ENCODE measurements at places on chromosomes 1 and 21.

- no peak for DNase-seq
These were observed 76.8 kb upstream of the HNRNPU start for GRCh38 chr1:244941121-244941520.

DNA sequence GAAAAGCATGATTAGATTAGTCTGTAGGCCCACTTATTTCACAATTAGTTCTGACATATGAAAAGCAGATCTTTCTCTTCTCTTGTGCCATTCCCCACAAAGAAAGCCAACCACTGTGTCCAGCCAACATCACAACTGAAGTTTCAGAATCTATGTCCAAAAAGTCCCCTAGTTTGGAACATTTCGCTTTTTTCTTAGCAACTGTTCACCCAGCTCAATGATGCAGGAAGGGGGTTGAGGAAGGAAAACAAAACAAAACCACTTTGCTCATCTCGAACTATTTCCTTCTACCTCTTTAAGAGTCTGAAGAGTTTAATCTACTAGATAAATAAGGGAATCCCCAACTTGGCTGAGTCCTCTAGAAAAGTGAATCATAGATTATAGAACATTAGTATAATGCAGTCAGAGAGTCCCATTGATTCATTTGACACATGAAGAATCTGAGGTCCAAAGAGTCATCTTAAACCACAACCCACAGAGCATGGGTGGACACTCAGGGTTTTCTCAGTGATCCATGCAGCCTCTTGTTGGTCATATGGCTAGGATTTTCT lies 159.3 kb upstream of the SGIP1 start:
- no peak for DNase-seq

DNA sequence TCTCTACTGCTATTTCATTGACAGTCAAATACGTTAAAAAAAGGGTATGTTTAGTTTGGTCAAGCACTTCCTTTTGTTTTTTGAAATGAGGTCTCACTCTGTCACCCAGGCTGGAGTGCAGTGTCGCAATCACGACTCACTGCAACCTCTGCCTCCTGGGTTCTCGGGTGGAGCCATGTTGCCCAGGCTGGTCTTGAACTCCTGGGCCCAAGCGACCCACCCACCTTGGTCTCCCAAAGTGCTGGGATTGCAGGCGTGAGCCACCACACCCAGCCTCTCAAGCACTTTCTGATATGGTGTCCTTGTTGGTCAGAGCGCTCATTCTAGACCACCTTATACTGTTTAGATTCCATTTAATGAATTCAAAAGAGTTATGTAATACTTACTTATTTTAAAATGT lies 20.9 kb upstream of the RHBDL2 start:
- DNase-seq = no peak

DNA sequence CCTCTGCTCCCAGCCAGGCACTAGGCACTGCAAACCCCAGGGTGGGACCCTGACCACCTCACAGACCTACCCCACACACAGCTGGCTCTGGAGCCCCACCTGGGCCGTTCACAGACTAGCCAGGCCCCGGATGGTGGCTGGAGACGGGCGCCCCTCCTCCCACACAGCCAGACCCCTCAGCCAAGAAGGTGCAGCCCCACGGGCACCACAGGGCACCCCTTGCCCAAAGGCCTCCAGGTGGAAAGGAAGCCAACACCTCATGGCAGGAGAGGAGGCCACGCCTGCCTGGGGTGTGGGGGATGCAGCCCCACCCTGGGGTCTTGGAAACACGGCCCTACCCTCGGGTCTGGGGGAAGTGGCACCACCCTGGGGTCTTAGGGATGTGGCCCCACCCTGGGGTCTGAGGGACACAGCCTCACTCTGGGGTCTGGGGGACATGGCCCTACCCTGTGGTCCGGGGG lies 44.6 kb downstream of the WNT9A start:
- DNase-seq = no peak

DNA sequence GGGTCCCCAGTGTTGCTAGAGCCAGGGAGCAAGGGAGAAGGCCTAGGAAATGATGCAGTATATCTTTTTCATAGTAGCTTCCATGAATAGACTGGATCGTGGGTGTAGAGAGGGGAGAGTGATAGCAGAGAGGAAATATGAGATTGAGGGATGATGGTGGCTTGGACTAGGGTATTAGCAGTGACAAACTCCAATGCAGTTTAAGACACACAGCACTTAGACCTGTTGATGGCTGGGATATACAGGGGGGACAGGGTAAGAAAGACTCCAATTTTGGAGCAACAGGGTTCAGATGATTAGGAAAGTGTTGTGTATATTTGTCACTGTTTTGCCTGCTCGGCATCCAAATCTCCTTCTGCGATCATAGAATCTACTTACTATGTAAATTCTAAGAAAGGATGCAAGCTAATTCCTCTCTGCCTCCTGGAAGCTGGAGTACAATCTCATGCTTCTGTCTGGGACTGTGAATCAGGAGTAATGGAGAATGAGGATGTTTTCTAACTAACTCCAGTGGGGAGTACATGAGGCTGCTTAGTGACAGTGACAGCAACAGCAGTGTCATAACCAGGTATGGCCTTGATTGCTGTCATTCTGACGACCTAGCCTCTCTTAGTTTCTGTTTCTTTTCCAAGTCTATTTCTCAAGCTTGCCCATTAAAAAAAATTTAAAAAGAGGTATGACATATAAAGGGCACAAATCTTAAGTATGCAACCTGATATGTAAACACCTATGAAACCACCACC lies 47.5 kb downstream of the SYDE2 start:
- DNase-seq = no peak

GRCh38 chr1:202056644-202057334 lies 46.4 kb downstream of the ELF3 start:
- no peak for DNase-seq

GRCh38 chr1:201077116-201077515 lies 35.1 kb downstream of the CACNA1S start:
- no peak for DNase-seq

DNA sequence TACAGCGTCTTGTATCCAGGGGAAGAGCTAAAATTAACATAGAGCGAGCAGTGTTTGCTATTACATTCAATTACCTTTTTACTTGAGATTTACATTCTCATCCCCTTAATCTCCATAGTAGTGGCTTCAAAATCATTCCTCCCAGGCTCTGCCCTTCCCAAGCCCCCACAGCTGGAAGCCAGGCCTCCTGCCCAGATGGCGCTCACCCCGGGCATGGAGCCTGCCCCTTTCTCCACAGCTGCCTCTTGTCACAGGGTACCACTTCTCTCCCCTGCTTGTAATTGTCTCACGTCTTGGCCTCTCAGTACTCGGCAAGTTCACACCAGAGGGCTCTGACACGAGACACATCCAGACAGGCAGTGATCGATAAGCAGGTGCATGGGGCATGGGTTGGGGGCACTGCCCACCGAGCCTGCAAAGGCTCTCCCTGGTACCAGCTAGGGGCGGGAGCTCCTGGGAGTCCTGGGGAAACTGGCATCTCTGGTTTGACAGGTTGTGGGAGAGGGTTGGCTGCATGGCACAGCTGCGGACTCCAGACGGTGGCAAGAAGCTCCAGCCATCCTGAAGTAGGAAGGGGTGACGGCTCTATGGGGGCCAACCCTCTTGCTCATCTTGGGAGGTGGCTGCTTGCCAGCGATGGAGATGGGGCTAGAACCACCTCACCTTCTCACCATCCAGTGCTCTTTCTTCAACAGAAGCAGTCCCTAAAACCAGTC lies 20.1 kb downstream of the CASZ1 start:
- DNase-seq = no peak

DNA sequence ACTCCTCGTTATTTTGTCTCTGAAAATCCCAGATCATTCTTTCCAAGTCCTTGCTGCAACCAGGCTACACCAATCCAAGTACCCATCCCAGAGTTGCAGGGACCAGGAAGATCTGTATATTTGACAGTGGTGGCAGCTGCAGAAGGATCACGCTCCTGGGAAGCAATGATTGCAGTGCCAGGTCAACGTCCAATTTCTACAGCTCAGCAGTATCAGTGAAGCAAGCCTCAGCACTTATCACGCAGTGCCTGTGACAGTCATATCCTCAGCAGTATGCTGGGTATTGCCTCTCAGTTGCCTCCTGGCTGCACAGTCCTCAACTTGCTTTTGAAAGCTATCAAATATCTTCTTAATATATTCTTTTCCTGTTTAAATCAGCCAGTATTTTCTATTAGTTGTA lies 66.7 kb downstream of the BARHL2 start:
- no peak for DNase-seq

- no peak for DNase-seq
These were observed 96.5 kb downstream of the GREM2 start for GRCh38 chr1:240515505-240515904.

- DNase-seq = peak; percentile 38
These were observed 231.8 kb upstream of the IRF2BP2 start for GRCh38 chr1:234841710-234842231.

- DNase-seq = no peak
These were observed 1.7 kb upstream of the ECE1 start for GRCh38 chr1:21291964-21292363.

DNA sequence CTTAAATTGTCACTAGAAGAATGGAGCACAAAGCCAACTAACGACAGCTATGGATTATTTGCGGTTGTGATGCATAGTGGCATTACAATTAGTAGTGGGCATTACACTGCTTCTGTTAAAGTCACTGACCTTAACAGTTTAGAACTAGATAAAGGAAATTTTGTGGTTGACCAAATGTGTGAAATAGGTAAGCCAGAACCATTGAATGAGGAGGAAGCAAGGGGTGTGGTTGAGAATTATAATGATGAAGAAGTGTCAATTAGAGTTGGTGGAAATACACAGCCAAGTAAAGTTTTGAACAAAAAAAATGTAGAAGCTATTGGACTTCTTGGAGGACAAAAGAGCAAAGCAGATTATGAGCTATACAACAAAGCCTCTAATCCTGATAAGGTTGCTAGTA lies 13.5 kb downstream of the USP1 start:
- no peak for DNase-seq

GRCh38 chr1:9093581-9093980 lies 24.1 kb upstream of the SLC2A5 start:
- no peak for DNase-seq

GRCh38 chr1:156648951-156649350 lies 7.0 kb downstream of the BCAN start:
- DNase-seq = no peak

GRCh38 chr1:211517006-211517405 lies 25.0 kb upstream of the RD3 start:
- DNase-seq = no peak

DNA sequence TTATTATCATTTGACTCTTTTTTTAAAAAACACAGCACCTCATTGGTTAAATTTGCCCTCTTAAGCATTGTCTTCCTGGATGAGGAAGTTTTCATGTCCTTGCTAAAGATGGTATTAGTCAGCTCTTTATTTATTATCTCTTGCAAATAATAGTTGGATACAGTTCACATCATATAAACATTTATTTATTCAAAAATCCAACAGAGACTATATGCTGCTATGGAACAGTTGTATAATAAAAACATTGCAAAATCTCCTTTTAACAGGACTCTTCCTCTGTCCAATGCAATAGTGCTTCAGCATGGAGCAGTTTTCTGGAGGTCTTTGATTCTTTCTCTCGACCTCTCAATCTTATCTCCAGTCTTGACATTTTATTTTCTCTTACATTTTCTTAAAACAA lies 49.5 kb upstream of the VCAM1 start:
- no peak for DNase-seq

DNA sequence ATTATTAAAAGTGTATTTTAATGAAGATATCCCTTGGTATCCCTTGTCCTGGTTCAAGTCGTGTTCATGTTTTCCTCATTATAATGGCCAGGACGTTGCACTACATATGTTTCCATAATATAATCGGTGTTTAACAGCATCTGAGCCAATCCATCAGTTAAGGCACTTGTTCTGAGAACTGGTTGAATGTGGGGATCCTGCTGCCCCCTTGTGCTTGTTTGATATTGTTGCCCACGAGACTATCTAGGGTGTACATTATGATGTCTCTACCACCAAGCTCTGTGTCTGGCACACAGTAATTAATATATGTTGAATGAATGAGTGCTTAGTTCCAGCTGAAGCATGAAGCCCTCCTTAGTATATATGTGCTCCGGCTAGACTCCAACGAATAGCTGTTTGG lies 193.0 kb downstream of the CACNA1E start:
- peak; percentile 63 for DNase-seq

GRCh38 chr21:34177919-34178567 lies 104.7 kb downstream of the MRPS6 start:
- no peak for DNase-seq

DNA sequence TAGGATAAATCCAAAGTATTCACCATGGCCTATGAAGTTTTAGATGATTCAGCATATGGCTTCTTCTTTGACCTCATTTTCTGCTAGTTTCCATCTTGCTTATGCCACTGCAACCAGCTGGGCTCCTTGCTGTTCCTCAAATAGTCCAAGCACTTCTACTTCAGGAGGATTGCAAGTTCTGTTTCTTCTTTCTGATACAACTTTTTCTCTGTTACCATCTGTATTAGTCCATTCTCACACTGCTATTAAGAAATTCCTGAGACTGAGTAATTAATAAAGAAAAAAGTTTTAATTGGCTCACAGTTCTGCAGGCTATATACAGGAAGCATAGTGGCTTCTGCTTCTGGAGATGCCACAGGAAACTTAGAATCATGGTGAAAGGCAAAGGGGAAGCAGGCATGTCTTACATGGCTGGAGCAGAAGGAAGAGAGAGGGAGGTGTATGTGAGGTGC lies 20.3 kb downstream of the PTGS2 start:
- no peak for DNase-seq

GRCh38 chr21:33395891-33396331 lies 7.3 kb upstream of the IFNGR2 start:
- no peak for DNase-seq

DNA sequence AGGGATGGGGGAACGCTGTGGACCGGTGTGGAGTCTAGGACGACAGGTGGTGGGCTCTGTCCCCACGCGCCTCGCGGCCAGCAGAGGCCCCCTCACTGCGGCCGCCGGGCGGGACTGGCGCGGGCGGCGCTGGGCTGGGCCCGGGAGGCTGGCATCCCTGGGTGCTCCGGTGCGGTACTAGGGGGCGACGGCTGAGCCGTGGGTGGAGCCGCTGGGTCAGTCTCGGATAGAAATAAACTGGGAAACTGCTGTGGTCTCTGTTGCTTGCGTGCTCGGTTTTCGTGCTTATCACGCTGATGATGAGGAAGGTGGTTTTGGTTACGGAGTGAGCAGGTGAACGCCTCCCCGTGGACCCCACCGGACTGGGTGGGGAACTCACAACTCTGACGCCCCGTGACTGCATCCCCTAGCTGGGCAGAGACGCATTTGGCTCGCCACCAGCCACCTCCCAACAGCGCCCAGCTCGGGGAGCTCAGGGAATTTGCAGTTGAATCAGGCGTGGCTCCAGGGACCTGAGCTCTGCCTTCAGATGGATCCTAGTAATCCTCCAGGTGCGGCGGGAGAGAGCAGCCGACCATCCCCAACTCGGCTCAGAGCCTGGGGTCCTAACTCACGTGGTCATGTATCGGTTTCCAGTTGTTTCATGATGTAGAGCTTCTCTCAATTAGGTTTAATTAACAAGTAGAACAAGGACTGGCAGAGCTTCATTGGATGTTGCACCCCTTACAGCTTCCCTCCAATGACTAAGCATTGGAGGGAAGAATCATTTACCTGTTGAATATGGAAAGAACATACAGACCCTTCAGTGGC lies 32.1 kb downstream of the HSD17B7 start:
- peak; percentile 6 for DNase-seq
